Non-pigmented ciliary epithelial cell (primary cell): ENCODE measurements at places on chromosomes 2 and 18.

GRCh38 chr2:145157741-145158591 is 638.0 kb upstream of the ZEB2 start:
- DNase-seq, result peak; percentile 86

DNA sequence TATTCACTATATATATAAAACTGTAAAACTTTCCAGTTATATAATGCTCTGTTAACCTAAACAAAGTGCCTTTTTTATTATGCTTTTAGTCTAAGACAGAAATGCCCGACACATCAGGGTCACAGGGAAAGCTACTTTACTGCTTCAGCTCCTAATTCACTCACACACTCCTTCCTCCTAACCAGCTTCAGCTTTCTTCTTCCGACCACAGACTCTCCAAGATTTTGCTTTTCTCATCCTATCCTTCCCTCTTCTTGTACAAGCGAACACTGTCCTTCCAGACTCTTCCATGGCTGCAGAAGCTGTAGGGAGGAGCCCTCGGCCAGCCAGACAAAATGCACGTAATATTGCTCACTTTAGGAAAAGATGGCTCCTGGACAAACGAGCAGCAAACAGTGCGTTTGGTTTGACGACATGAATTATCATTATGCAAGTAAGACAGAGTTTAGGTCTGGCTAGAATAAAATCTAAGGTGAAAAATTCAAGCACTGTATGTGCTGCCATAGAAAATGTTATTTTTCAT is 47.5 kb upstream of the HNRNPA3 start:
- no peak for DNase-seq

- no peak for DNase-seq
Measured at GRCh38 chr2:100817388-100817985, 2.5 kb upstream of the NPAS2 start.

DNA sequence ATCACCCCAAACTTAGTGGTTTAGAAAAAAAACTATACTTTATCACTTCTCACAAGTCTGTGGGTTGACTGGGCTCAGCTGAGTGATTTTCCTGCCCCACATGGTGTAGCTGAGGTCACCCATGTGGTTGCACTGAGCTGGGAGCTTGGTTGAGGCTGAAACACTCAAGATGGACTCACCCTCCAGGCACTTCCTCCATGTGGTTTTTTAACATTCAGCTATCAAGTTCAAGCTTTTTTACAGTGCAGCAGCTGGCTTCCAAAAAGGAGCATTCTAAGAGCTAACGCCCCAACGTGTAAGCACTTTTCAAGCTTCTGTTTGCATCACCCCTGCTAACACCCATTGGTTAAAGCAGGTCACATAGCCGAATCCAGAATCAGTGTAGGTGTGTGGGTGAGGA is 105.9 kb upstream of the CREB1 start:
- peak; percentile 99 for DNase-seq

DNA sequence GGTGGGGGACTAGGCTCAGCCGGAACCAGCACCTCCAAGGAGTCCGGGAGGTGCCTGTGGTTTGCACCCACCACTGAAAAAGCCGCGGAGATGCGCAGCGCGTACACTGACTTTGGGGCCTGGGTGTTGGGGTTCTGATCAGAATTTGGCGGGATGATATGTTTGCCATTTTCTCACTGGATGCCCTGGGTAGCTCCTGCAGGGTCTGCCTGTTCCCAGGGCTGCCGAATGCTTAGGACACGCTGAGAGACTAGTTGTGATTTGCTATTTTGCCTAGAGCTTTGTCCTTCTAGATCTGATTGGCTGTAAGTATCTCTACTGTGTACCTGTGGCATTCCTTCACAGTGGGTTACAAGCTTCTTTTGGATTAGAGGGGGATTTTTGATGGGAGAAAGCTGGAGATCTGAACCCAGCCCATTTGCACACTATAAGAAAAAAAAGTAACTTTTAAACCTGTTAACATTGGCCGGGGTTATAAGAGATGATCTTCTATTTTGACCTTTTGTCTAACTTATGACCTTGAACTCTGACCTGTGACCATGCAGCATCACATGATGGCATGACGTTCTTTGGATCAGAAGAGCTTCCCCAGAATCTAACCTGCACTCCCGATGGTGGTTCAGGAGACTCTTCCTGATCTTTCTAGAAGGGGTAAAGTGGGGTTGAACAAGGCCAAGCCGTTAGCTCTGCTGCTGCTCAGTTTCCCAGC is 1.6 kb downstream of the KCNE4 start:
- DNase-seq, result no peak

DNA sequence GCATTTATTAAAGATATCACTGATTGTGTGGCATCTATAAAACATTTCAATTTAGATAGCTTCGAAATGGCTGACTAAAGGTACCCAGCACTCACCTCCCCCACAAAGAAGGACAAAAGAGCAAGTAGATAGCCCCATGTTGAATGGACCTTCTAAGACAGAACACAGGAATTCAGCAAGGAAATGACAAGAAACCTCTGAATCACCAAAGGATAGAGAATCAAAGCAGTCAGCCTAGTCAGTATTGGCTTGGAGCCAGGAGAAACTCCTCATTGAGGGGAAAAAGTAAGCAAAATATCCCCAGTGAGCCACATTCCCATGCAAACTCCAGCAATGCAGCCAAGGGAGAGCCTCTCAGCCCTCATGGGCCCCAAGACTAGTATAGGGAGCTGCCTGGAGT is 113.7 kb downstream of the BARD1 start:
- DNase-seq, result no peak

GRCh38 chr2:132795220-132795619 is 125.2 kb upstream of the LYPD1 start:
- DNase-seq, result no peak

- DNase-seq, result no peak
Measured at GRCh38 chr2:237645261-237645660, 17.9 kb downstream of the LRRFIP1 start.

DNA sequence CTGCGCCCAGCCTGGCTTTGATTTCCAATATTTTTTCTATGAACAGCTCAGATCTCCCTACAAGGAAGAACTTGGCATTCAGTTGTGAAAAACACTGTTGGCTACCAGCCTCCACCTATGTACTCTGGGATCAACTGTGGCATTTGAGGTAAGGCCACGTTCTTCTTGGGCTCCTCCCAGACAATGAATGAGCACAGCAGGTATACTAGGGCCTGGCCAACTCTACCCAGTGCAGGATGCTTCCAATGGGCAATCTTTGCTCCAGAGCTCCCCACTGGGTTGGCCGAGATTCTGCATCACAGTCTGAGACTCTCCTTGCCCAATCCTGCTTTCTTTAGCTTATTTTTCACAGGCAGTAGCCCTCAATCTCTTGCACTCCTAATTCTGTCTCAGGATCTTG is 75.9 kb downstream of the TMEM131 start:
- DNase-seq, result no peak

- no peak for DNase-seq
Measured at GRCh38 chr18:62435435-62436031, 87.3 kb upstream of the ZCCHC2 start.

DNA sequence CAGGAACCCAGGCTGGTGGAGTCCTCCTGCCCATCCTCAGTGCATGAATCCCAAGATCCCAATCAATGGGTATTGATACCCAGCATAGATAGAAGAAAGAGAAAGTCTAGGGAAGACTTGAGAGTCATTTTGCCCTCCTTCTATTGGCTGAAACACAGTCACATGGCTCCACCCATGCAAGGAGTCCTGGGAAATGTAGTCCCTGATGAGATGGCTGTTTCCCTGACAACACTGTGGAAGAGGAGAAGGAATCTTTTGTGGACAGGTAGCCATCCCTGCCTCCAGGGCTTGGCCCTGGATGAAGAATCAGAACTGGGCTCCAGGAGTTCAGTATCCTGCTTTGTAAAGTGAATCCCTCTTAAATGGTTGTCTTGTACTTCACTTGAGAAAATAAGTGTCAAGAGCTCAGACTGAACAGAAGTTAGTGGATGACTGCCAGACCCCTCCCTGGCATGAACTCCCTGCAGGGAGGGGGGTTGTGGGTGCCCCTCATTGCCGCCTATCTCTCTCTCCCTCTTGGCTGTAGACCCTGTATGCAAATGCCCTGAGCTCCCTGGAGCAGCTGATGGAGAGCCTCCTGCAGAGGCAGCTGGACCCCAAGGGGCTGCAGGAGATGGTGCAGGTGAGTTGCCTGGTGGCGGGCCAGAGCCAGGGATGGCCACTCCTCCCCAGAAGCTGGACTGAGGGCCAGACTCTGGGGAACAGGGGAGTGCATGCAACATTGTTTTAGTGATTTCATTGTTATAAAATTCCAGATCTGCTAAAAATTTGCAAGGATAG is 36.1 kb downstream of the MROH2A start:
- no peak for DNase-seq

DNA sequence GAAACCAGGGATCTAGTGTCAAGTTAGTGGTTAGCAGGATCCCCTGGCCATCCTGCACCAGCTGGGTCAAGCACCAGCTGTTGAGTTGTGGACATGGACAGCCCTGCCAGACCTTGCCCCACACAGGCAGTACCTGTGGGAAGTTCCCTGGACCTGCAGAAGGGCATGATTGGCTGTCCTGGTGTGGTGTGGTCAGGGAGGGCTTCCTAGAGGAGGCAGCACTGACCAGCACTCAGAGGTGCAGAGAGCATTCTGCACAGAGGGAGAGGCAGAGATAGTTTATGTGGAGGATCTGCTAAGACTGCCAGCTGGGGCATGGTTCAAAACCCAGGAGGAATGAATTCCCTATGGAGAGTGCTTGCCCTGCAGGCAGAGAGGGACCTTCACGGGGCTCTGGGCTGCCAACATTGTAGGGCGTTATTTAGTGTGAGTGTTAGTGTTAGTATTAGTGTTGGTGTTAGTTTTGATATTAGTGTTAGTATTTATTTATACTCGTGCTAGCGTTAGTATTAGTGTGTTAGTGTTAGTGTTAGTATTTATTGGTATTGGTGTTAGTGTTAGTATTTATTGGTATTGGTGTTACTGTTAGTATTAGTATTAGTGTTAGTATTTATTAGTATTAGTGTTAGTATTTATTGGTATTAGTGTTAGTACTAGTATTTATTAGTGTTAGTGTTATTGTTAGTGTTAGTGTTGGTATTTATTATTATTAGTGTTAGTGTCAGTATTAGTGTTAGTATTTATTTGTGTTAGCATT is 31.9 kb downstream of the TWIST2 start:
- no peak for DNase-seq
